Activated T-helper 1 cell treated with anti-CD3 and anti-CD28 coated beads, Interleukin-2, amount 50 U/mL, for 16 hours (primary cell): ENCODE measurements at places on chromosomes 3 and 15.

GRCh38 chr3:49785565-49786356, 581 bp downstream of the IP6K1 start:
- no peak for DNase-seq

DNA sequence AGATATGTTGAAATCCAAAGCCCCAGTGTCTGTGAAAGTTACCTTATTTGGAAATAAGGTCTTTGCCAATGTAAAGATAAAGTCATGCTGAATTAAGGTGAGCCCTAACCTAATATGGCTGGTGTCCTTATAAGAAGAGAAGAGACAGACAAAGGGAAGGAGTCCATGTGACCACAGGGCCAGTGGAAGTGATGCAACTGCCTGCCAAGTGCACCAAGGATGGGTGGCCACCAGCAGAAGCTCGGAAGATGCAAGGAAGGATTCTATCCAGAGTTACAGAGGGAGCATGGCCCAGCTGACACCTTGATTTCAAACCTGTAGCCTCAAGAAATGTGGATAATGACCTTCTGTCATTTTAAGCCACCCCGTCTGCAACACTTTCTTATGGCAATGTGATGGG, 35.3 kb upstream of the PGPEP1L start:
- DNase-seq = no peak

GRCh38 chr3:99250821-99251355, 349.4 kb upstream of the DCBLD2 start:
- no peak for DNase-seq

GRCh38 chr15:89781055-89781454, 4.9 kb downstream of the MESP2 start:
- DNase-seq = no peak

DNA sequence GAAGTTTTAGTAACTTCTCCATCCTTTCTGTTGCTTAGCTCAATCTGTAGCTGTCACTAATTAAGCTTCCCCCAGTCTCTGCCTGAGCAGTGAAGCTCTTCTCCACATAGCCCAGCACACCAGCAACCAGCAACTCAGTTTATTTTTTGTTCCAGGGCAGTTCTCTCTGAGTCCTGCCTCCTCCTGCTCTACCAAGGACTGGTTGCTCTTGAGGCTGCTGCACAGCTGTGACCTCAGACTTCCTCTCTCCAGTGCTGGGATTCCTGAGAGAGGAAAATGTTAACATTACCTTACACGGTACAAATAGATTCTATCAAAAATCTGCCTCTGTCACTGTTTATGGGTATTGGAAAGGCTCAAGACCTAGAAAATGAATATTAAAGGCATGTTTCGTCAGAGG, 294.7 kb downstream of the OXSM start:
- no peak for DNase-seq
